ENCODE measurements at places on chromosomes 2 and 18.

DNA sequence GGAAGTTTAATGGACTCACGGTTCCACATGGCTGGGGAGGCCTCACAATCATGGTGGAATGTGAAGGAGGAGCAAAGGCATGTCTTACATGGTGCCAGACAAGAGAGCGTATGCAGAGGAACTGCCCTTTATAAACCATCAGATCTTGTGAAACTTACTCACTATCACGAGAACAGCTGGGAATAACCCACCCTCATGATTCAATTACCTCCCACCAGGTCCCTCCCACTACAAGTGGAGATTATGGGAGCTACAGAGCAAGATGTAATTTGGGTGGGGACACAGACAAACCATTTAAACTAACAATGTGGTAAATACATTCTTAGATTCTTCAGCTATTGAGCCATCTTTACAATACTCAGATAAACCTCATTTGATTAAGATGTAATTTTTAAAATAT, 176.1 kb downstream of the SH3BP4 start:
- no peak for DNase-seq

- DNase-seq: no peak
These were observed 4.0 kb upstream of the RNF152 start for GRCh38 chr18:61896757-61897156.

DNA sequence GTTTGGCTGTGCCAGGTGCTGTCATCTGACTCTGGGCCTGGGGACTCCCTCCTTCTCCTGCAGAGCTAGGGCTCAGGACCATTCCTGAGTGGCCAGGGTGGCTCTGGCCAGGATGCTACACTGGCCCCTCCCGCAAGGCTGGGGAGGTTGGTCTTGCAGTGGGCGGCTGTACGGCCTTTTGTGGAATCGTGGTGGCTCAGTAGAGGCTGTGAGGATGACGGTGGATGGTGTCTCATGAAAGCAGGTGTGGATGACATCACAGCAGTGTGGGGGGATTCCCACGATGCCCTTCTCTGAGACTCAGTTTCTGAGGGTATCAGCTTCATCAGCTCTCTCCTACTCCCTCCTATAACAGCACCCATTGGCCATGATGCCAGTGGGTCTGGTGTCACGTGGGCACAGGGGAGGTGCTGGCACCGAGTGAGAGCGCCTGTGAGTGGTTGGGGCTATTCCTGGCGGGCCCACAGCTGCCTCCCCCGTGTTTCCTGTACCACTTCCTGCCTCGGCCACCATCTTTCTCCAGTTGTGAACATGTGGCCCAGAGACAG, 144.2 kb upstream of the HDAC4 start:
- DNase-seq: no peak

GRCh38 chr2:196466581-196466980, 172.9 kb upstream of the CCDC150 start:
- no peak for DNase-seq

GRCh38 chr18:10308154-10308553, 146.3 kb upstream of the APCDD1 start:
- DNase-seq: no peak

DNA sequence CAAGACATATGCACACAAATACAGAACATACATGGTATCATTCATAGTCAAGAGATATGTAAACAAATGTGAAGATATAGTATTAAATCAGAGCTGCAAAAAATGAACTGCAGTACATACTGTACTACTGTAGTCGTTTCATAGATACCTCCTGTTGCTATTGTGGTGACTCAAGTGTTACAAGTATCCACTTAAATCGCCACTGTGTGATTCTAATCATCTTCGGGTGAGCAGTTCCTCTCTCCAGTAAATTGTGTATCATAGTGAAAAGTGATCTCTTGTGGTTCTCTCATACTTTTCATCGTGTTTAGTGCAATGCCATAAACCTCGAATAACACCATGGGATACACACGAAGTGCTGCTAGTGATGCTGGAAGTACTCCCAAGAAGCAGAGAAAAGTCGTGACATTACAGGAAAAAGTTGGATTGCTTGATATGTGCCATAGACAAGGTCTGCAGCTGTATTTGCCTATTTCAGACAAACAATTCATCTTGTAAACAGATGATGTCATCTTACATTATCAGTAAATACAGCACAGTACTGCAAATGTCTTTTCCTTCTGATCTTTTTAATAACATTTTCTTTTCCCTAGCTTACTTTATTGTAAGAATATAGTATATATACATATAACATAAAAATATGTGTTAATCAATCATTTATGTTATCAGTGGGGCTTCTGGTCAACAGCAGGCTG, 222.2 kb downstream of the BCL11A start:
- DNase-seq: no peak

DNA sequence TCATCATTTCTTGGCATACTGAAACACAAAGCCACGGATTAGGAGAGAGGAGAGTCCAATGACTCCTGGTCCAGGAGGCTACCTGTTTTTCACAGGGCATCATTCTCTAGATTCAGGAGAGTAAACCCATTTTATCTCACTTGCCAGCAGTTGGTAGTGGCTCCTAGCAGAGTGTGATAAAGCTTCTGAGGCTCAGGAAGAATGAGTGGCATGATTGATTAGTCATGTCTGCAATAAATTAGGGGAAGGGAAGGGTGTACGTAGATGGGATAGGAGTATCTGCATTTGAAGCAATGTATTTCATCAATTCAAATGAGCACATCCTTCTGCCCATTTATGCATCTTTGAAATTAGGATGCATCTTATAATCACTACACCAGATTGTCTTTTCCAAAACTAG, 31.1 kb upstream of the PNO1 start:
- no peak for DNase-seq

GRCh38 chr2:132620115-132620514, 49.9 kb downstream of the LYPD1 start:
- no peak for DNase-seq

DNA sequence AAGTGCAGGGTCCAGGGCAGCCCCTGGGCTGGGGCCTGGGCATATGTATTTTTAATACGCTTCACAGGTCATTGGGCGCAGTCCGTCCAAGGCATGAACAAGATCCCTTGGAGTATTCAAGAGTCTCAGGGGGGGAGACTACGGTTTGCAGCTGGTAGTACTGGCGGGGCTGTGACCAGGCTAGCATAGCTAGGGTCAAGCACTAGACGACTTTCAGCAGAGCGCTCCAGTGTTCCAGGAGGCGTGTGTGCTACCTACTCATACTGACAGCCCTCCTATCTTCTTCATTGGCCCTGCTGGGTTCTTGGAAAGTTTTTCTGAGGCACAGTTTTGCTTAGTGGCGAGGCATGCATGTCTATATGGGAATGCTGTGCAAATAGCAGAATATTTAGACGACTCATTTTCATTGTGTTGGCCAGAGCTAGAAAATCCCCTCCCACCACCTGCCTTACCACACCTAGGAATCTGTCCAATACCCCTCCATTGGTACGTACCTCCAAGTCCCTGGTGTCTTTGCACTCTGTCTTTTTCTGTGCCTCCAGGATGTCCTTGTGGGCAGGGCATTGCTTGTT, 68.2 kb downstream of the GLI2 start:
- no peak for DNase-seq

- no peak for DNase-seq
These were observed 61.8 kb downstream of the NRP2 start for GRCh38 chr2:205744074-205744591.

GRCh38 chr2:127631541-127631996, 14.4 kb upstream of the GPR17 start:
- no peak for DNase-seq

DNA sequence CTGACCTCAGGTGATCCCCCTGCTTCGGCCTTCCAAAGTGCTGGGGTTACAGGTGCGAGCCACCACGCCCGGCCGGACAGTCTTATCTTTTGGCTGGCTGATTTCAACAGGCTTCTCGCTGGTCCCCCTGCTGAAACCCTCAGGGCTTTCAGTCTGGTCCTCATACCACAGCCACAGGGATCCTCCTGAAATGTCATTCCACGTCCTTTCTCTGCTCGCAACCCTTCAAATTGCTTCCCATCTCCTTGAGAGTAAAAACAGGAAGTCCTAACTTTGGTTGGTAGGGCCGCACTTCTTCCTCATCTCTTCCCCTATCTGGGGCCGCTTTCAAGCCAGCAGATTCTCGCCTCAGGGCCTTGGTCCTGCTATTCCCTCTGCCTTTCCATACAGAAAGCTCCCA, 1.4 kb upstream of the CAB39 start:
- no peak for DNase-seq

DNA sequence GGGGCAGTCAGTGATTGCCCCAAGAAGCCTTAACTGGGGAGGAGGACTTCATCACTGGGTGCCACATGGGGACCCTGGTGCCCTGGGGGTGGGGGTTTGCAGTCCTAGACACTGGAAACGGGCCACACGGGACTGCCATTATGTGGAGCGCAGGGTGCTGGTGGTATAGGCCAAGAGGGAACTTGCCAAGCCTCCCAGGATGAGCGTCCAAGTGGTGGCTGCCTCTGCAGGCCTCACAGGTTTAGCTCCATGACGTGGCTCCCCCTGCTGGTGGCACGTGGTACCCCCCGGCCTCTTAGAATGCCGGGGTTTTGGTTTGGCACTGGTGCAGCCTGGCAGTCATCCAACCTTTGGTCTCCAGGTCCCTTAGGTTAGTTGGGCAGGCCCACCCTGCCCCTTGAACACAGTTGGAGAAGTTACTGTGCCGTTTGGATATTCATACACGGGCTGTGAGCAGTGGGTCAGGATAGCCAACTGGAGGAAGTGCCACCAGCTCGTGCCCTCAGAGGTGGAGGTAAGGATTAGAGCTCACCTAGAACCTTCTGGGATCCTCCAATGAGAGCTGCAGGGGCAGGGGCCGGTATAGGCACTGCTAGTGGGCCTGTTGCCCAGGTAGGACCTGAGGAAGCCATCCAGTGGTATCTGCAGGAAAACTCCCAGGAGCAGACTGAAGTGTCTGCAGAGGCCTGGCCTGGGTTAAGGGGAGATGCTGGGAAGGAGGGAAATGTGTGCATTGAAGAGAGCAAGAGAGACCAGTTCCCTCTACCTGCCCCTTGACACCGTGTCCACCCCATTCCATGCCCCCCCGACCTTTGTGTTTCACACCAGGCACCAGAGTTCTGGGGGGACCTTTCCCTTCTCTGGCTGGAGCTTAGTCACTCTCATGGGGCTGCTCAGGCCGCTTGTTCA, 5.7 kb downstream of the PTMA start:
- DNase-seq: peak; percentile 93

DNA sequence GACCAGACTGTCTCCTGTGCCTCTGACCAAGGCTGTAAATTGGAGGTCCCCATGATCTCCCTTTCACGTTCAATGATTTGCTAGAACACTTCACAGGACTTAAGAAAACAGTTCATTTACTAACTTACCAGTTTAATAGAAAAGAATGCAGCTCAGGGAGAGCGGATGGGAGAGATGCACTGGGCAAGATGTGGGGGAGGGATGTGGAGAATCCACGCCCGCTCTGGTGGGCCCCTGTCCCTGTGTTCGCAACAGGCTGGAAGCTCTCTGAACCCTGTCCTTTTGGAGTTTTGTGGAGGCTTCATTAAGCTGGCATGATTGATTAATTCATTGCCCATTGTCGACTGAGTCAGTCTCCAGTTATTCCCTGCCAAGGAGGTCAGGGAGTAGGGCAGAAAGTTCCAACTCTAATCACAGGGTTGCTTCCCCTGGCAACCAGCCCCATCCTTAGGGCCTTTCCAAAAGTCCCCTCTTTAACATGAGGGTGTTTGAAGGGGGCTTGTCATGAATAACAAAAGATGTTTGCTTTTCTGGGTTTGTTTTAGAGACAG, 257.1 kb downstream of the ACKR3 start:
- no peak for DNase-seq

- DNase-seq: no peak
These were observed 2.7 kb upstream of the DCC start for GRCh38 chr18:52337276-52337675.

- DNase-seq: no peak
These were observed 73.1 kb downstream of the HDAC4 start for GRCh38 chr2:239327536-239328350.

GRCh38 chr18:11520536-11520935, 88.9 kb upstream of the SLC35G4 start:
- DNase-seq: no peak

DNA sequence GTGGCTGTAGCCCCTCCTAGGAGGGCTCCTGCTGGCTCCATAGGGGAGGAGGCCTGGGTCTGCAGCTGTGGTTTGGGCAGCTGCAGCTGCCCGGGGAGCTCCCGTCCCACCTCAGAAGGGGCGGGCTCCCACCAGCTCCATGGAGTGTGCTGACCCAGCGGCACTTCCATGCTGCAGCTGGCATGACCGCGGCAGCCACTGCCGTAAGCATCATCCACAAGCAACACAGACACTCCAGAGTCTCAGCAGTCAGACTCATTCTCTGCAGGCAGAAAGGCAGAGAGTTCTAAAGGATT, 660.1 kb upstream of the RAB6C start:
- no peak for DNase-seq

- DNase-seq: no peak
These were observed 350.9 kb upstream of the CDH20 start for GRCh38 chr18:60982329-60982695.

- peak; percentile 36 for DNase-seq
These were observed 492.5 kb upstream of the SPHKAP start for GRCh38 chr2:228673876-228674554.

DNA sequence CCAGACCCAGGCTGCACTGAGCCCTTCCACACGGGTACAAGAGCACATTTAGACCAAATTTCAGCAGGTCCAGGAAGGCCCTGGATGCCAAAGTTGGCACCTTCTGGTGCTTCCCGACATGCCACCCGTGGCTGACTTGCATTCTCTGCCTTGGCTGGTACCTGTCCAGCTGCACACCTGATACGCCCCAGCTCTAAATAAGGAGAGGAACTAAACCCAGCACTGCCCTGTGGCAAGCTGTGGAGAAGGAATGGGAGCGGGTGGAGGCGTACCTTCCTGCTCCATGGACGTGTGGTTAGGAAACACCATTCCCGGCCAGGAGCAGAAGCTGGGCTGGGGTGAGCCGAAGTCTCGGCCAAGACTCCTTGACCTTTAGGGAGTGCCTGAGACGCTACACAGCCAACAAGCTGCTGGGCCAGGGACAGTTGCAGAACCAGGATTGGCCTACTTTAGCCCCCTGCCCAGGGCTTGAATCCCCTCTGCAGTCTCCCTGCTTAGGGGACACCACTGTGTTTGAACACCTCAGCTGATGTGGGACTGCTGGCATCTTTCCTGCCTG, 86.5 kb upstream of the TAF1B start:
- DNase-seq: no peak

All from tibial nerve (tissue), 4 donors.